ENCODE measurements at places on chromosomes 3 and 15.

- no peak for DNase-seq
These were observed 45.9 kb upstream of the ABHD10 start for GRCh38 chr3:111932946-111933345.

- no peak for DNase-seq
These were observed 183.5 kb downstream of the TJP1 start for GRCh38 chr15:29638781-29639180.

DNA sequence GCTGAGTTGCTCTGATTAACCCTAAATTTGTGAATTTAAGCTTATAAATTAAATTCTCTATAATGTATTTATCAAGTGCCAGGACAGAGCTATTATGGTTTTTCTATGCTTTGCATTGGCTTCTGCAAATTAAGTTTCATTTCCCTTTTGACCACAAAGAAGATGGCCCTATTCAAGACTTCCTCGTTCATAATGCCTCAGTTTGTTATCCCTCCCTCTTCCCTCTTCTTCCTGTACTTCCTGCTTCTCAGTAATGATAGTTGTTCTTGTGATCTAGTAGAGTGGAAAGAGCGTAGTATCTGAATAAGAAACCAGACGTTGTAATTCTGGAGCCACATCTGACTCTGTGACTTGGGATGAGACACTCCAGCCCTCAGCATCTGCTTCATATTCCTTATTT, 118.7 kb downstream of the CACNA1D start:
- DNase-seq, result no peak

- DNase-seq, result no peak
These were observed 35.4 kb upstream of the TRIM71 start for GRCh38 chr3:32782407-32782806.

- DNase-seq, result no peak
These were observed 437.7 kb downstream of the RAP2B start for GRCh38 chr3:153599685-153600084.

All from NCI-H460 (cell line).